ENCODE measurements at places on chromosomes 2 and 18. TPM values are rescaled to one million over a fixed set of nuclear protein-coding genes. Genes with fewer than 3 reads are reported as not detected.

DNA sequence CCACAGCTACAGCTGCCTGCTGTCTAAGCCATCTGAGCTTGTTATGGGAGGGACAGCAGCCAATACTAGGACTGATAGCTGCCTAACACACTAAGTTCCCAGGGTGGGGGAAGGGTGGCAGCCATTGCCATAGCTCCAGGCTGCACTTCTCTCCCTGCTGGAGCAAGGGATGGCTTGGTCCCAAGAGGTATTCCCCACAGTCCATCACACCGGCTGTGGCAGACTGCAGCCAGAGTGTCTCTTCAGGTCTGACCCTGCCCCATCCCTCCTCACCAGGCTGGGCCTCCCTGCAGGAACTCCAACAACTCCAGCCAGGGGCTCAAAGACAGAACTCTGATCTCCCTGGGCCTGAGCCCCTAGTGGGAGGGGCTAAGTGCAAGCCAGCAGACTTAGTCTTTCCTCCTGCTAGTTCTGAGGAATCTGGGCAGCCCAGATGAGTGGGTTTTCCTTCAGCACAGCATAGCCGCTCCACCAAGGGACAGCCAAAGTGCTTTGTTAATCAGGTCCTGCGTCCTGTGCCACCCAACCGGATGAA, 632.1 kb downstream of the SOCS6 start:
- DNase-seq = no peak

DNA sequence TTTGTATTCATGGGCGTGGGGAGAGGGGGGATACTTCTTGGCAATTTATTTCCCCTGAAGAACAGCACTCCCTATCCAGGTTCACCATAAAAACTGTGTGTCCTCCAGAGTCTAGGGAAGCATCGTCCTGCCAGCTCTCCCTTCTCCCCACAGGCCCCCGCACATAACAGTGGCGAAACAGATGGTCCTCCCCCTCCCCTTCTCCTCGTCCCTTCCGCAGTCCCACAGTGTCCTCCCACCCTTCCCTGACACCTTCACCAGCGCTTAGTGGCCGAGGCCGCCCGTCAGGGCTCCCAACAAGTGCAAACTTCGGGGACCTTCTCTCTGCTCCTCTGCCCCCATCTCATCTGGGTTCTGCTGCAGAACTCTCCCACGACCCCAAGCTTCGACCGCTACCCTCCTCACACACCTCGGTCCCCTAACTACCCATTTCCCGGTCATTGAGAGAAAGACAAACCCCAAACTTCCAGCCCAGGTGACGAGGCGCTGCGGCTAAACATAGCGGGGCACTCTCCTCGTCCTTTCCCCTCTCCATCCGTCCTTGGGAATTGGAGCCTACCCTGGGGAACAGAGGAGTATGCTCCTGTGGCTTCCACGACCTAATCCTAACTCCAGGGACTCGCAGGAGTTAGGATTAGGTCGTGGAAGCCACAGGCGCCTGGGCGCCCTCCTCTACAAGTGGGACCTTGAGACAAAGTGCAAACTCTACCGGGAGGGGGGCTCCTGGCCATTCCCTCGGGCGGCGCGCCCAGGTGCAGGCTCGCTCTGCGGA, 971 bp downstream of the ZNF385B start:
- no peak for DNase-seq

- DNase-seq = no peak
Measured at GRCh38 chr2:68561372-68561771, 82.0 kb upstream of the PROKR1 start.

DNA sequence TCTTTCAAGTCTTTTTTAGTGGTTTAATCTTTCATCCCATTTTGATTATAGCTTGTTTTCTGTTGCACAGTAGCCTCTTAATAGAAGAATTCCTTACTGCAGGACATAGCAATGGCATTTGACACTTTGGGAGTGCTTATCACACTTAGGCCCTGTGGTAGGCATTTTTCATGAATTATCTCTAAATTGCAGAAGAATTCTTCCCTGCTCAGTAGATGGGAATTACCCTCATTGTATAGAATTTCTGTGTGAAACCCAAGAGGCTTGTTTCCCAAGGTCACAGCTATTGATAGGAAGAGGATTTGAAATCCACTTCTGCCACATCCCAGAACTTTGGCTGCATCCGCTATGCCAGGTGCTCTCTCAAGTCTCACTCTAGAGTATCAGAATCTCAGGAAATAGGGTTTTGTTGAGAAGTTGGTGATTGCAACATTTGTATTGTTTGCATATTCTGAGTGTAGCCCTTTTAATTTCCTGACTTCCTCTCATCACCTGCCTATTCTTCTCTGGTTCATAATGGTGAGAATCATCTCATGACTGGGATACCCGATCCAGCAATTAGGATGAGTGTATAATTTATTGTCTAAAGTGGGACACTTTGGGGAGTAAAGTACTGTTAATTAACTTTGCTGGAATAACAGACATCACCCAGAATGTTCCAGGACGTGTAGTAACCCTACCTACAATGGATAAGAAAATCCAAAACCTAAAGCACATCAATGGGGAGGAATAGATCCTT, 255.2 kb upstream of the RASGRP3 start:
- no peak for DNase-seq

DNA sequence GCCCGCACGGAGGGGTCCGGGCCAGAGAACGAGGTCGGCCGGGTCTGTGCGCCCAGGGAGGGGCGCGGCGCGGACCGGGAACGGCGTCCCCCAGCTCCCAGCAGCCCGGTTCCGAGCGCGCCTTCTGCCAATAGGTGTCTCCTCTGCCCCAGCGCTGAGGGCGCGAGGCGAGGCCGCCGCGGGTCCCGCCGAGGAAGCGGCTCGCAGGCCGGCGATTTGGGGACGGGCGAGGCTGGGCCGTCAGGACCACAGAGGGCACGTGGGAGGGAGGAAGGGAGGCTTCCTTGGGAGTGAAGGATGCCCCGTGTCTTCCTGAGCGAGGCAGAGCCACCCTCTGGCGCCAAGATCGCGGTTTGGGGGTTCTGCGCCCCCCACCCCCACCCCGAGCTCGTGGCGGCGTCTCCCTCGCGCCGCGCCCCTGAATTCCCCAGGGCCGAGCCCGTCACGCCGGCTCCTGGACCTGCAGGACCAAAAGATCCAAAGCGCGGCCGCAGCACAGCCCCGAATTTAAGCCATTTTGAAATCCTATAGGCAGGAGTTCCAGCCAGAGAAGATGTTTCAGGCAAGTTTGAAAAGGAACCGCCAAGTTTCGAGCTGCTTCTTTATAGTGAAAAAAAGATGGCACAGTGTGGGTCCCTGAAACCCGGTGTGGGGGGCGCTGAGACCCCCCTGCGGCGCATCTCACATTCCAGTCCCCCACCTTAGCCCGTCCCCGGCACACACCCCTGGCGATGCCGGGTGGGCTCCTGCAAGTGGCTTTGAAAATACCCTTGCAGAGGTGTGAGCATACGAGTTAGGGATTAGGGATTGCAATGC, 909 bp downstream of the NFATC1 start:
- peak; percentile 83 for DNase-seq

DNA sequence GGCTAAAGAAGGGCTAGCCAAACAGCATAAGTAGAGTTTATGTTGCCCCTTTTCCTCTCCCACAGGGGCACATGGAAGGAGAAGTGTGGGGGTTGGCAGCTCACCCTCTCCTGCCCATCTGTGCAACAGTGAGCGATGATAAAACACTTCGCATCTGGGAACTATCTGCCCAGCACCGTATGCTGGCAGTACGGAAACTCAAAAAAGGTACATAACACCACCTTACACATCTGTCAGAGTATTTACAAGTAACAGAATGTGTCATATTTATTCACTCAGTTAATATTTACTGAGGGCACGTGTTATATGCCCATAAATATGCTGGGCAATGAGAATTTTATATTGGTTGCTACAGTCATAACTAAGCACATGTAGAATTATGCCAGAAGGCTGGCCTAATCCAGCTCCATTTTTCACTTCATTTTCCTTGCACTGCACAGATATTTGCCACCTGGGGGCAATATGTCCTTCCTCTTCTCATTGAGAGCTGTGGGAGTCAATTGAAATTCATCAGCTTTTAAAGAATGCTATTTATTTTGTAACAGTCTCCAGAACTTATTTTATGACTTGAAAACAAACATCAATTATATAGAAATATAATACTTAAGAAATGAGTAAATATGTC, 150.6 kb downstream of the RTN4 start:
- DNase-seq = no peak

DNA sequence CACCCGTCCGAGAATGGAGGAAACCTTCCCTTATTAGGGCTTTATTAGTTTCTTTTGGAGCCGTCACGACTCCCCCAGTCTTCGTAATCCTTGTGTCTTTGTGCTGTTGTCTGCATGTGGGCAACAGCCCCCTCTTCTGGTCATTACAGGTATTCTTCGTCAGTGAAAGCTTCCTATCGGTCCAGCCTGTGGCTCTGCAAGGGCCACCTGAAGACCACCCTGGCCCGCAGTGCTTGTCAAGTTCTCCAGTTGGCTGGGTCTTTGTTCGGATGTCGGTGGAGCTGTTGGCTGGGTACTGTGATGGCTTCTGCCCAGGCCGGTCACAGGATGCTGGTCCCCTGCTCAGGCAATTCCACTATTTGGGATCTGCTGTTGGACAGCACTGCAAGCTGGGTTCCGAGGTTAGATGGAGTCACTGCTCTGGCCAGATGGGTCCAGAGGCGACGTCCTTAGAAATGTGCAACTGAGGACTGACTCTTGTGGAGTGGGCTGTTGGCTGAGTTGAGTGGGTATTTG, 19.2 kb downstream of the E2F6 start:
- peak; percentile 63 for DNase-seq

- no peak for DNase-seq
Measured at GRCh38 chr2:18505703-18506341, 54.6 kb downstream of the RDH14 start.

GRCh38 chr18:55089610-55090009, 130.3 kb upstream of the CCDC68 start:
- no peak for DNase-seq

GRCh38 chr18:76875390-76876325, 53.3 kb downstream of the ZNF236 start:
- no peak for DNase-seq

DNA sequence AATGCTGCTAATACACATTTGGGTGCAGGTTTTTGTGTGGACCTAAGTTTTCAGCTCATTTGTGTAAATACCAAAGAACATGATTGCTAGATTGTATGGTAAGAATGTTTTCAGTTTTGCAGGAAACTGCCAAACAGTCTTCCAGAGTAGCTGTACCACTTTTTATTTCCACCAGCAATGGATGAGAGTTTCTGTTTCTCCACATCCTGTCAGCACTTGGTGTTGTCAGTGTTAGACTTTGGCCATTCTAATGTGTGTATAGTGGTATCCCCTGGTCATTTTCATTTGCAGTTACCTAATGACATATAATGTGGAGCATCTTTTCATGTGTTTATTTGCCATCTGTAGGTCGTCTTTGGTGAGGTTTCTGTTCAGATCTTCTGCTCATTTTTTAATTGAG, 336.4 kb downstream of the GBX2 start:
- DNase-seq = no peak

- DNase-seq = no peak
Measured at GRCh38 chr2:144132357-144132756, 387.6 kb downstream of the ZEB2 start.

DNA sequence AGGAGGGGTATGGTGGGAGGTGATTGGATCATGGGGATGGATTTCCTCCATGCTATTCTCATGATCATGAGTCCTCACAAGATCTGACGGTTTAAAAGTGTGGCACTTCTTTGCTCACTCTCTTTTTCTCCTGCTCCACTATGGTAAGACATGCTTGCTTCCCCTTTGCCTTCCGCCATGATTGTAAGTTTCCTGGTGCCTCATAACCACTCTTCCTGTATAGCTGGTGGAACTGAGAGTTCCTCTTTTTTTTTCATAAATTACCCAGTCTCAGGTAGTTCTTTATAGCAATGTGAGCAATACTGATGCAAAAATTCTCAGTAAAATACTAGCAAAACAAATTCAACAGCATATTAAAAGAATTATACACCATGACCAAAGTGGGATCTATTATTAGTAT, 728.5 kb upstream of the SLC8A1 start:
- DNase-seq = no peak

- DNase-seq = no peak
Measured at GRCh38 chr2:230868947-230869913, 4.5 kb downstream of the ITM2C start.

DNA sequence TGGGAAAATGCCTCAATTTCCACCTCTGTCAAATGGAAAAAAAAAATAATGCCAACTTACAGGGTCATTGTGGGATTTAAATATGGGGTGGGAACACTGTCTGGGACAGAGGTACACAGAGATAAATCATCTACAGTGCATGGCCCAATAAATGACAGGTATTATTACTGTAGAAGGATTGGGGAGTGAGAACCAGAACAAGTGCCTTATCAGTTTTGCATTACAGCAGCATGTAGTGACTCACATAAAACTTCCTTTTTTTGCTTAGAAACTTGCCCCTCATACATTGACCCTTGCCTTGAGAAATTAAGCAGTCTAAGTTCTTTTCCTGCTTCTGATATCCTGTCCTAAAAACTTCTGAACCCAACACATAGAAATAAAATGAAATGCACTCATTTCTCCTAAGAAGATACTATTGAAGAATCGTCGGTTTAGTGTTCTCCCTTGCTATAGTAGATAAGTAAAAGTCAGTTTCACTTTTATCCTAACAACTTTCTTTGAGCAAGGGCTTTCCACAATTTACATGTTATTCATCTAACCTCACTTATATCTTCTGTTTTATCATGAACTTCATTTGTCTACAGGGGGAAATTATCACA, 121.0 kb upstream of the HAAO start:
- DNase-seq = no peak

DNA sequence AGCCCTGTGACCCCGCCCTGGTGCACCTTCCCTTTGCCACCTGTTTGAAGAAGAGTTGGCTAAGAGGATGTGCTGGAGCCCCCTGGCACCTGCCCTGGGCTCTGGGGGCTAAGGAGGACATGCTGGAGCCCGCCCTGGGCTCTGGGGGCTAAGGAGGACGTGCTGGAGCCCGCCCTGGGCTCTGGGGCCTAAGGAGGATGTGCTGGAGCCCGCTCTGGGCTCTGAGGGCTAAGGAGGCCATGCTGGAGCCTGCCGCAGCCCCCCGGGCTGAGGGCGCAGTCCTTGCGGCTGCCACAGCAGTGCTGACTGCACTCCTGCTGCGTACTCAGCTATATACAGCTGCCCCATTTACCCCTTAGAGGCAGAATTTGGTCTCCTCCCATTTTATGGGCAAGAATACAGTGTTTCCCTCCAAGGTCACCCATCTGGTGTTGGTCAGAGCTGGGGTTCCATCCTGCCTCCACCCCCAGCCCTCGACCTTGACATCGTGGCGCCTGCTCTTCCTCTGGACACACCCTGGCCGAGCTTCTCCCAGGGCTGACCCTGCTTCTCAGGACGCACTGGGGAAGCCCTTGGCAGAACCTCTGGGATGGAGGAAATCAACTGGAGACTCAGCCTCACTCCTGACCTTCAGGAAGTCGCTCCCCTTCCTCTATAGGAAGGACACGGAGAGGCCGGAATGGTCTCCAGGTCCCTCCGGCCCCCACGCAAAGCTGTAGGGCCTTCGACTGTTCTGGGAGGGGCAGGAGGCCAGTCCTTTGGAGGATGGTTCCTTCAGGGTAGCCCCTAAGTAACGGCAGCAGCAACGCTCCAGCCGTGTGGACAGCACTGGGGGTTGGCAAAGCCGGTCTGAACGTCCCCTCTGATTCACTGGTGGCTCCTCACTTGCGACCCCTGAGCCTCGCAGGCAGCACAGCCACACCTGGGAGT, 65.0 kb upstream of the HPCAL1 start:
- DNase-seq = no peak

UNC50 gene
- total RNA-seq = 43.6 TPM

PTPRN gene
- 0.58 TPM for total RNA-seq

CTLA4 gene
- total RNA-seq = 0.67 TPM

TRIM43 gene
- not detected for total RNA-seq

EFEMP1 gene
- total RNA-seq = 139 TPM

GATA6 gene
- 5.3 TPM for total RNA-seq

FIGN gene
- 22.2 TPM for total RNA-seq

EPB41L3 gene
- total RNA-seq = 73.1 TPM

Measured in sciatic nerve (tissue), 2 donors.